Body of pancreas (tissue), 4 donors: ENCODE measurements at places on chromosomes 5 and 9.

GRCh38 chr5:13382232-13382631 is 562.3 kb downstream of the DNAH5 start:
- no peak for DNase-seq

DNA sequence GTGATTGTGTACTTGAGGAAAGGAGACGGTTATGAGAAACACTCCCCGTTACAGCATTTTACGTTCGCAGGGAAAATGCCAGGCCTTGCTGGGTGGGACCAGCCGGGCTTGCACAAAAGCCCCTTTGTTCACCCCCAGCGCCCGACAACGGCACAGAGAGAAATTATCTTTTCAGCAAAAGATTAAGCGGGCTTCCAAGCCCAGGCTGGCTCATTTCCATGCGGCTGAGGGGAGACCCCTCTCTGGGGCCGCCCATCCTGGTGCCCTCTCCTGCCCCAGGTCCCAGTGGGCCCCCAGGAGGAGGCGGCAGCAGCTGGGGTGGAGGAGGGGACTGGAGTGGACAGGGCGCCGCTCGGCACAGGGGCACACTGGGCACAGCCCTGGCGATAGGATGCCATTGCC is 50.8 kb upstream of the NOTCH1 start:
- no peak for DNase-seq

DNA sequence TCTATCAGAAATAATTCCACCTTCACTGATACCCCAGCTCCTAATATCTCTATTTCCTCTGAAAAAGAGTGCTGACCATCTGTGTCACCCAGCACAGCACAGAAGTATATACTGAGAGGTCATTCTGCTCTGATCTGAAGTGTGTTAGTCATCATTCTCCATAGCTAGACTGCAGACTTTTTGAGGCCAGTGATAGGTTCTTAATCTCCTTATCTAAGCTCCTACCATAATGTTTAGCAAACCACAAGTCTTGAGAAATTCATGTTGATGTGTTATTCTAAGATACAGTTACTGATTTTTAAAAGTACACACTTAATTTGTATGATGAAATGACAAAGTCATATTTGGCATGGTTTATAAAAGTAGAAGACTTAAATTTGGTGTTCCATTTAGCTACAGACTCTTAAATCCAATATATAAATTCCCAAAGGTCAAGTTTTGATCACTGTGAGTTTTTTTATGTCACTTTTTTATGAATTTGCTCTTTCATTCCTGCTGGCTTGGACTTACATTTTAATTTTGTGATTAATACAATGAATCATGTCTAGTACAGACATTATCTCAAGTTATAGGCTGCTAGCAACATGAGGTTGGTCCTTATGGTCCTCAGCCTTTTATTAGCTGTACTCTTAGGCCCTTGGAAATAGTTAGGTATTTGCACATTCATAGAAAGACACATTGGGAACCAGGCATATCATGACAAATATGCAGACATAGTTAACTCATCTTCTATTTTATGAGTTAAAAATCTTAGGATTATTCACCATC is 380.8 kb downstream of the EBF1 start:
- no peak for DNase-seq

GRCh38 chr9:78575081-78575480 is 278.2 kb downstream of the PSAT1 start:
- no peak for DNase-seq

GRCh38 chr5:80956272-80956671 is 3.9 kb upstream of the RASGRF2 start:
- DNase-seq, result no peak

GRCh38 chr9:84121991-84122523 is 141.5 kb downstream of the RMI1 start:
- DNase-seq, result no peak

- DNase-seq, result no peak
Observed at GRCh38 chr9:72598639-72599038, 77.2 kb downstream of the TMC1 start.

DNA sequence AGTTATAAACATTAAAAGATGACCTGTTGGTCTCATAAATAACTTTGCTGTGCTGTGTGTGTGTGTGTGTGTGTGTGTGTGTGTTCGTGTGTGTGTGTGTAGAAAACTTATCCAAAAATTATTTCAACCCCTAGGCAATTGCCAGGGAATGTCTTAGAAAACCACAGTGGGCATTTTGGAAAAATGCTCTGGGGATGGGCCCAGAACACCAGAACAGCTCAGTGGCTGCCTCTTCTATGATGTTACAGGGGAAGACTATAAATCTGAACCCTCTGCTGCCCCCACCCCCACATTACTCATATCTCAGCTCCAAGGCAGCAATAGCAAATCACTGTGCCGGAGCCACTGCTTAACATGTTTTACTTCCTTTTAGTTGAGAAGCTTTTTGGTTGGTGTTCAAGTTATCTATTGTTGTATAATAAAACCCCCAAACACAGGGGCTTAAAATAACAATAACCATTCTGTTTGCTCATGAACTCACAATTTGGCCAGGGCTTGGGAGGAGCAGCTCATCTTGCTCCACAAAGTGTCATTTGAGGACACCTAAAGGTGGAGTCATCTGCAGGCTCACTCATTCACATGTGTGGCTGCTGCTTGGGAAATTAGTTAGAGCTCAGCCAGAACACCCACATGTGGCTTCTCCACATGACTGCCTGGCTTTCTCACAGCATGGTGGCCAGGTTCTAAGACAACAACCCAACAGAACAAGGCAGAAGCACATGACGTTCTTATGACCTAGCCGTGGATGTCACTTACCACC is 40.4 kb downstream of the ACTBL2 start:
- DNase-seq, result no peak

DNA sequence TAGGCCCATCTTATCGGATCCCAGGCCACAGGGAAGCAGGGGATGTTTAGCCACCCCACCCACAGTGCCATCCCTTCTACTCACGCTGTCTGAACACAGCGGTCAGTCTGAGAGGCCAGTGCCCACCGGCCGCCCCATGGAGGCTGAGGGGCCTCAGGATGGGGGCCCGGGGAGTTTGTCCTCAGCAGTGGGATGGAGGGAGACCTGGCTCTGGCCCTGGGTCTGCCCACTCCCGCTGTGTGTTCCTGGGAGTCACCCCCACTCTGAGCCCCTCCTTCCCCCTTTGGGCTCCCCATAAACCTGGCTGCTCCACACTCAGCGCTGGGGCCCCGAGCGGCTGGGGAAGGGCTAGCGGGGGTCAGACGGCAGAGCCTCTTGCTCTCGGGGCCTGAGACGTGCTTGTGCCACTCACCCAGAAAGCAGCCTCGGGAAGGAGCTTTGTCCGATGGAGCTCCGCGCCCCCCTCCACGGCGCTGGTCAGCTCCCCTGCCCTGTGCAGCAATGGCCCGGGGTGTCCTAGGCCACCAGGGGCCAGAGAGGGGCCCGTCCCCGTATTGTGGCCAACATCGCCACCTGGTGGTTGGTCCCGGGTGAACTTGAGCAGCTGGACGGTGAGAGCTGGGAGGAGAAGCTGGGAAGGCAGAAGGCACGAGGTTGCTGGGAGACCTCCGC is 10.9 kb upstream of the LAMC3 start:
- peak; percentile 39 for DNase-seq
